Thymus (tissue), 14 donors: ENCODE measurements at places on chromosomes 7 and 10. TPM values are rescaled to one million over a fixed set of nuclear protein-coding genes. Genes with fewer than 3 reads are reported as not detected.

GRCh38 chr7:1948301-1948796, 278.3 kb downstream of the ELFN1 start:
- DNase-seq: no peak

- DNase-seq: no peak
These were observed 41.6 kb downstream of the NEBL start for GRCh38 chr10:20855398-20856038.

DNA sequence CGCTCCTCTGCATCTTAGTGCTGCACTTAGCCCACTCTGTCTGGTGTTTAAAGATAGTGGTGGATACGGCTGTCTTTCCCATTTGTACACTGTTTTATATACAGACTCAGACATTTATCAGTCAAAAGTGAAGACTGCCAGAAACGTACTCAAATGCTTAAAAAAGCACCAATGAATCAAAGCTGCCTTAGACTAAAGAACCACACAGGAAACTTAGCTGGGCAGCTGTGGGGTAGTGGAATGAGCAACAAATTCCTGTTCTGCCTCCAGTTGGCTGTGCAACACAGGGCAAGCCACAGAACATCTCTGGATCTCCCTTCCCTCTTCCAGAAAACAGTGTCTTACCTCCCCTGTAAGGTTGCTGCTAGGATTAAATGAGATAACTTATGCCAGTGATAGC, 76.0 kb downstream of the ATXN7L1 start:
- no peak for DNase-seq

DNA sequence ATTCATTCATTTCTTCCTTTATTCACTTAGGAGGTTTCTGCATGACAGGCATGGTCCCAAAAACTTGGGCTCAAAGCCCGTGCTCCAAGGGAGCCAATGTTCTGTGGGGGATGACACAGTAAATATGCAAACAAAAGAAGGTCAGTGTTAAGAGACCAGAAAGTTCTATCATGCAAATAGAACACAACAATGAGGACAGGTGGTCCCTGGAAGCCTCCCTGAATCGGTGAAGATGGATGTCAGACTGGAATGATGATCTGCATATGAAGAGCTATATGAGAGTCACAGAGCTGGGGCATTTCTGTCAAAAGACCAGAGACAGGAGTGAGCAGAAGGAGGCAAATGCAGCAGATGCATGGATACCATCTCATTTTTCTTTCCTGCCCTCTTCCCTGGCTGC, 129.0 kb downstream of the ABCA13 start:
- DNase-seq: no peak

Gene FOXI2
- polyA plus RNA-seq: 0.25 TPM

DNA sequence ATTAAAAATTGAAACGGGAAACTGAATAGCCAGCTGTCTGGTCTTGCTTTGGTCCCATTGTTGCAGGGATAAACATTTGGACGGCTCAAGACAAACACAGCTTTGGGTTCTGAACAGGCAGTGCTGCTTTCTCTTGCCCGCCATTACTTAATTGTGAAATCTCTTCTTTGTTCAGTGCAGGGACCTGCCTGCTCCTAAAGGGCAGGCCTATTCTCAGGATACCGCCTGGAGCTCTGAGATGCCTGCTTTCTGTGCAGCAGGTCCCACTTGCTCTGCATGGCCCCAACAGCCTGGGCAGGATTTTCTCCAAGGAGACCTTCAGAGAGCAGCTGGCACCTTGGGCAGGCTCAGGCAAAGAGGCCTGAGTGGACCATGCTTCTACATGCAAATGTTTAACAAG, 237.6 kb downstream of the KCNMA1 start:
- DNase-seq: no peak

GRCh38 chr7:2431260-2431867, 28.0 kb downstream of the CHST12 start:
- DNase-seq: no peak

Gene AASS
- 6.7 TPM for polyA plus RNA-seq

GRCh38 chr7:14381936-14382335, 392.5 kb upstream of the ETV1 start:
- no peak for DNase-seq

DNA sequence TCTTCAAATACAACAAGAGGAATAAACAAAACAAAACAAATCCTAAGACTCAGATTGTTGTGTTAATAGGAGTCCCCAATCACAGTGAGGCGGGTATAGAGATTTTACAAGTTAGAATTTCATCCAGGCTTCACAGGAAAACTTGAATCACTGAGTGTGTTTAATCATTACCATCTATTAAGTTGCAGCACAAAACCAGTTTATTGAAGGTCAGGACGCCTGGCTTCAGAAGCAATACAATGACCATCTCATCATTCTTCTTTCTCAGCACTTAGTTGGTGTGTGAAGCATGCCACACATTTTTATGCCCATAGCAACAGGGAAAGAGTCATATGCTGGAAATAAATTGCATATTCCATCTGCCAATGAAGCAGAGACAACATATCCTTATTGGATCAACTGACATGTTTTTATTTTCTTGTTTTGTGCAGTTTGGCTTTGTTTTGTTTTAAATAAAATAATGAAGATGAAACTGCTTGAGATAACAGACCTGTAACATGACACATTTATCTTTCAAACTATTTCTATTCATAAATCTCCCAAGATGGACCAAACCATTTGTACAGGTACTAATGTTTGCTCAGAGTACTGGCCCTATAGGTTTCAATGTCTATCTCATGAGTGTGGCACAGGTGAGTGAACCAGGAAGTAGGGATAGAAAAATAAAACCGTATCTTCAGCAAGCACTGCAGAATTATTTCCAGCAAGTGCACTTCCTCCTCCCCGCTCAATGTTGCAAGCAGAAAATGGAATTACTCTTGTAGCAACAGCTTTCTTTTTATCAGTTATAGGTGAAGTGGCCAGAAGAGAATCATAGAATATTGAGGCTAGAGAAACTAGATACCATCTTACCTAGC, 40.4 kb downstream of the TAC1 start:
- DNase-seq: no peak

Gene ATP6V0E2
- polyA plus RNA-seq: 38.9 TPM

- no peak for DNase-seq
These were observed 58.4 kb upstream of the TM9SF3 start for GRCh38 chr10:96645191-96645721.

DNA sequence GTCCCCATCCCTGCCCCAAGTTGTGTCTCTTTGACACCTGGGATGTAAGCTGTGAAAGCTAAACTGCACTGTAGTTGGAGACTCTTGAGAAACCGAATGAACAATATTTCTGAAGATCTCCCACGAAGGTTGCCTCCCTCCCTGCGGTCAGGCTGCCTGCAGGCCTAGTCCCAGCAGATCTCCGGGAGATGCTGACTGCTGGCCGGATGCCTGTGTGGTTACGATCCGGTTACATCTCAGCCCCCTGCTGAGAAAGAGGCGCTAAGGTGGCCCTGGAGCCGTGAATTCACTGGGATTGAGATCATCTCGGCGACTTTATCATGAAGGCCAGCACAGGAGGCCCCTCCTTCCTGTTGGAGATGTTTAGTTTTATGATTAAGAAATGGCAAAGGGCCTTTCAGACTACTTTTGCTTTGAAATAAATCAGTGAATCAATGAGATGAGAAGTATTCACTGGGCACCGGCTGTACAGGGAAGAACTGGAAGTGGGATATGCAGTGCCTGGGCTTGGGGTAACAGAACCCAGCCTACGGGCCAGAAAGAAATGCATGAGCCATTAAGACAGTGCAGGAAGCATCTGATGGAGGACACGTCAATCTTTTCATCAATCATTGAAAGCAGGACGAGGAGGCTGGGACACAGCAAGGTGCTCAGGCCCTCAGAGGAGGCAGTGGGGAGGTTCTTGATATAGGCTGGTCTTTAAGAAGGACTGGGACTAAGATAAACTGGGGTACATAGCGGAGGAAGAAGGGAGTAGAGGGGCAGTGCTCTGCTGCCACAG, 177.6 kb downstream of the PRKAG2 start:
- no peak for DNase-seq

Gene MEPCE
- 37.4 TPM for polyA plus RNA-seq

DNA sequence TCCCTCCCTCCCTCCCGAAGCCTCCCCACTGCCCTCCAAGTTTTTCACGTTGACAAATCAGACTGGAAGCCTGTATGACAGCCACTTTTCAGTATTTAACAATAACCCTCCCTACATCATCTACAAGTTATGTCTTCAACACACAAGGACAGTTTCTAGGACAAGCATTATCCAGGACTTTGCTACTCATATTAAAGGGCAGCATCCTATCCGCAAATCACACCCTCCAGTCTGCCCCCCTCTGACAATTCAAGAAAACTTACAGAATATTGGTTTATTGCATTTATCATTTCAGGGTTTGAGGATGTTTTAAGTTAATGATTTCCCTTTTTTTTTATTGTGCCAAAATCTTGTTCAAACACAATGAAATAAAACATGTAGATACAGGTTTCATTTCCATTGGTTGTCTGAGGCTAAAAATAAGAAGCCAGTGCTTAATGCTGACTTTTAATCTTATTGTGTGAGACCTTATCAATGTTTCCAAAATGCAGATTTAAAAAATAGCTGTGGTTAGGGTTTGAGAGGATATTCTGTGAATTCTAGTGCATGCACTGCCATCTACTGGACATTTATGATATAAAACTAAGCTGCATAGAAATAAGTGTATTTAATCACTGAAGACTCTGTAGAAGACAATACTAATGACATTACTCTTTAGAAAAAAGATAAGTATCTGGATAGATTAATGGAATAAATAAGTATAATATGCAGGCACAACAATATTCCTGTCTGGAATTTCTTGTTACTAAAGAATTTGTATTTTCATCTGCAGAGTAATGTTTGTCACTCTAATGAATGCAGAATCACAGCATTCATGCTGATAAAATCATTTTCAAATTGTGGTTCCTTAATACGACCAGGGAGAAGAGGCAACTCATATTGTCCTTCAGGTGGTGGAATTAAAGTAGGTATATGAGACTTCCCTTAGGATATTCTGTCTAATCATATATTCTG, 64.1 kb downstream of the CAV1 start:
- DNase-seq: peak; percentile 59

Gene KEL
- 2.6 TPM for polyA plus RNA-seq

DNA sequence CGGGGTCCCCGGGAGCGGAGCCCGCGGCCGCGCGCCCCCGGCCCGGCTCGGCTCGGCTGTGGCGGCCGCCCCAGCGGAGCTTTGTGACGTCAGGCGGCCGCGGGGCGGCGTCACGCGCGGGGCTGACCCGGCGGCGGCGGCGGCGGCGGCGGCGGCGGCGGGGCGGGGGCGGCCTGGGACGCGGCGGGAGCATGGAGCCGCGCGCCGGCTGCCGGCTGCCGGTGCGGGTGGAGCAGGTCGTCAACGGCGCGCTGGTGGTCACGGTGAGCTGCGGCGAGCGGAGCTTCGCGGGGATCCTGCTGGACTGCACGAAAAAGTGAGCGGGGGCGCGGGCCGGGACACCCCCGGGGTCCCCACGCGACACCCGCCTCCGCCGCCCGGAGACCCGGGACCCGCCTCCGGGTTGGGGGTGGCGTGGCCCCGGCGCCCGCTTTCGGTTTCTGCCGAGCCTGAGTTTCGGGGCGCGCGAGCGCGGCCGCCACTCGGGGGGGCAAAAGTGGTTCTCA, at the start of gene PWWP2B:
TSS of gene PWWP2B (plus strand) at position 165 of the 506 bp plus-strand sequence. CDS start at position 192, 27 bp downstream.
- no peak for DNase-seq

GRCh38 chr10:52121688-52122087, 192.4 kb upstream of the DKK1 start:
- DNase-seq: no peak

DNA sequence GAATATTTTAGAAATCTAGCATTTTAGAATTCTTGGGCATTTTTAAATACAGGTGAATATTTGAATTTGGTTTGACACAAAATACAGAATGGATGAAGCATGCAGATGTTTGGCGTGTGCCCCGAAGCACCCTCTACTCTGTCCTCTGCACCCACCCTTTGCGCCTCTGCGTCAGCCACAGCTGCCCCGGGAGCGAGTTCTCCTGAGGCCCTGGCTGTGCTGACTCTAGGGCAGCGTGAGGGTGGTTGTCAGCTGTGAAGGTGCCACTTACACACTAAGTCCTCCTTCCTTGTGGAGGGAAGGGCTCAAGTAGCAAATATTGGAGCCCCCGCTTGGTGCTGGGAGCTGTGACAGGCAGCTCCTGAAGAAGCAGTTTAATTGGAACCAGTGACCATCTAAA, 48.4 kb downstream of the DAGLB start:
- no peak for DNase-seq

DNA sequence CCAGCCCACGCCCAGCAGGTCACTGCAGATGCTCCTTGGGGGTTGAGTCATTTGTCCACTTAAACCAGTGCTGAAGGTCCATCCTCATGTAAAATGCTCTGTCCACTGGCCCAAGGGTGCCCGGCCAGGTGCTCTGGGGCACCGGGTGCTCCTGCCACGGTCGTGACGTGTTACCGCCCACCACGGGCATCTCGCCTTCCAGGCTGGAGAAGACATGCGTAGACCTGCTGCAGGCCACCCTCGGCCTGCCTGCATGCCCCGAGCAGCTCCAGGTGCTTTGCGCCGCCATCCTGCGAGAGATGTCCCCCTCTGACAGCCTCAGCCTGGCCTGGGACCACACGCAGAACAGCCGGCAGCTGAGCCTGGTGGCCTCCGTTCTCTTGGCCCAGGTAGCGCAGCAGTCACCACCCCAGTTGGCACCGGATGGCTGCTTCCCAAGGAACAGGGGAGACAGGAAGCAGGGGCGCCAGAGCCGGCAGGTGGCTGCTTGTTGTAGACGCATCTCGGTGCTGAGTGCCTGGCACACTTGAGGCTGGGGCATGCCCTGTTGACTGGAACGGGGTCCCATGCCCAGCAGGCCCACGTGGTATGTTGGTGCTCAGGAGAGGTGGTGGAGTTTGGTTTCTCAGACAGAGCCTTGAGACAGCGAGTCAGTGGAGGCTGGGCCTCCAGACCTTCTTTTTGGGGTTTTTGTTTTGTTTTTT, 6.1 kb downstream of the AP5Z1 start:
- no peak for DNase-seq

Gene FKBP9
- 12.1 TPM for polyA plus RNA-seq

GRCh38 chr10:132143162-132143561, 43.6 kb upstream of the DPYSL4 start:
- no peak for DNase-seq

DNA sequence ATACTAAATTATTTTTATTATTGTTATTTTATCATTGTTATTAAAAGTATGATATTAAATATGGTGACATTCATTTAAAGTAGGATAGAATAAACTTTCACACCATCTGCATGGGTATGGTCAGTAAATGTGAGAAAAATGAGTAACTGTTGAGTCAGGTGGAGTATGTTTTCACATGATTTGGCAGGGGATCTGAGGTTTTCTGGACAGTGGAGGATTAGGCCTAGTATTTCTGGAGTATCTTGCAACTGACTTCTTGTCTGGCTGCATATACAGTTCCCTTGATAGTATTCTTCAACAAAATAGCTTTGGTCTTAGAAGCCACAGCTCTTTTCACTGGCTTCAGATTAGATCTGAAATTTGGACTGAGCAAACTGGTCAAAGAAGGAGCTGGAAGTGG, 54.5 kb downstream of the GBF1 start:
- DNase-seq: no peak
